NCI-H1048 (cell line): ENCODE measurements at places on chromosomes 1 and 21.
A peak's percentile ranks its signal among the peaks of the same experiment; 100 is the strongest.

DNA sequence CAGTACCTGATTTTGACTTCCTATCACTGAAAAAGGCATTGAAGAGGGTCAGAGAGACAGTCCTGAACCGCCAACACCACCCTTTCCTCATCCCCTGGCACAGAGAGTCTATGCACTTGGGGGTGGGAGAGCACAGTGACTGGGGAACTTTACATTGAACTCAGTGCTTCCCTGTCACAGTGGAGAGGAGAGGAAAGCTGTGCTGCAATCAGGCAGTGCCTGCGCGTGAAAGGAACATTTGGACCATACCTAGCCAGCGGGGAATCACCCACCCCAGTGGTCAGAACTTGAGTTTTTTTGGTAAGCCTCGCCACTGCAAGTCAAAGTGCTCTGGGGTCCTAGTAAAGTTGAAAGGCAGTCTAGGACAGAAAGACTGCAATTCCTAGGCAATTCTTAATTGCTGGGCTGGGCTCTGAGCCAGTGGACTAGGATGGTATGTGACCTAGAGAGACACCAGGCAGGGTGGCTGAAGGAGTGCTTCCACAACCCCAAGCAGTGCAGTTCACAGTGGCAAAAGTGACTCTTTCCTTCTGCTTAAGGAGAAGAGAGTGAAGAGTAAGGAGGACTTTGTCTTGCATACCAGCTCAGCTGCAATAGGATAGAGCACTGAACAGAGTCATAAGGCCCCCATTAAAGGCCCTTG lies 9.4 kb upstream of the HENMT1 start:
- DNase-seq, result no peak

GRCh38 chr1:247114351-247115140 lies 10.4 kb upstream of the ZNF669 start:
- no peak for DNase-seq

- DNase-seq, result no peak
Measured at GRCh38 chr1:151011154-151011850, 3.1 kb downstream of the PRUNE1 start.

- DNase-seq, result peak; percentile 89
Measured at GRCh38 chr1:16055613-16056520, 12.3 kb downstream of the CLCNKB start.

GRCh38 chr1:97190326-97190725 lies 468.7 kb downstream of the PTBP2 start:
- DNase-seq, result no peak

DNA sequence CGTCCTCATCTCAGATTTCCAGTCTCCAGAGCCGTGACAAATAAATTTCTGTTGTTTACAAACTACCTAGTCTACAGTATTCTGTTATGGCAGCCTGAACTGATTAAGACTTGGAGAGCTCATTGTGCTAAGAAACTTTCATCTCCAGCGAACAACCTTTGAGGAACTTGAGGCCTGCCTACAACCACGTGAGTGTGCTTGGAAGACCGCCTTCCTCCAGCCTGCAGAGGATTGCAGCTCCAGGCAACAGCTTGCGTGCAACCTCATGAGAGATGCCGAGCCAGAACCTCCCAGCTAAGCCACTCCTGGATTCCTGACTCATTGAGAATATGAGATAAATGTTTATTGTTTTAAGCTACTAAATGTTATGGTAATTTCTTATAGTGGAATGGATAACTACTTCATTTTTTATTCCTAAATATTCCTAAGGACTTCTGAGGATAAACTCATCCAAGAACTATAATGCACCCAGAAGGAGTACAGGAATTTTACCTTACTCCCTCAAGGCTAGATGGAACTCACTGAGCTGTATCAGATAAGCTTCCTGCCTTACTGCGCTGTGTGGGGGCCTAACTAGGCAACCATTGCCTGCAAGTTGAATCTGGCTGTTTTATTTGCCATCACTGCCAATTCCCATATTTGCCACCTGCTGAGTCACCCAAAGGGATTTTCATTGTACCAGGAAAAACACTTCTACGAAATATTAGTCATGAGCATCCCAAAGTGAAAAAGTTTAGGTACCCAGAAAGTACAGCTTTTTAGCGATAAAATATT lies 17.6 kb downstream of the FAM177B start:
- no peak for DNase-seq

DNA sequence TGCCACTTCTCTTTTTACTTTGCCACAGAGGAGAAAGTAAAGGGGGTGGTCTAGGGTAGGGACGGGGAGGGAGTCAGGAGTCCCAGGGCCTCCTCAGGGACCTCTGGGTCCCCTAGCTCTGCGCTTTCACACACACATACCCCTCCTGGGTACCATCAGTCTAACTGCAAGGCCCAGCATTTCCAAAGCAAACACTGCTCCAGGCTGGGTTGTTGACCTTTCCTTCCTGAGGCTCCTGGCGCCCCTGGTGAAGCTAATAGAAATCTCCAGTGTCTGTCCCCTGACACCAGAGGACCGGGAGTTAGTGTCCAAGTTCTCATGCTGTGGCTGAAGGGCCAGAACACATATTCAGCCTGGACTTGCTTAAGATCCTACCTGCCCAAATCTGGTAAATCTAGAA lies 3.9 kb downstream of the TMEM63A start:
- DNase-seq, result no peak

DNA sequence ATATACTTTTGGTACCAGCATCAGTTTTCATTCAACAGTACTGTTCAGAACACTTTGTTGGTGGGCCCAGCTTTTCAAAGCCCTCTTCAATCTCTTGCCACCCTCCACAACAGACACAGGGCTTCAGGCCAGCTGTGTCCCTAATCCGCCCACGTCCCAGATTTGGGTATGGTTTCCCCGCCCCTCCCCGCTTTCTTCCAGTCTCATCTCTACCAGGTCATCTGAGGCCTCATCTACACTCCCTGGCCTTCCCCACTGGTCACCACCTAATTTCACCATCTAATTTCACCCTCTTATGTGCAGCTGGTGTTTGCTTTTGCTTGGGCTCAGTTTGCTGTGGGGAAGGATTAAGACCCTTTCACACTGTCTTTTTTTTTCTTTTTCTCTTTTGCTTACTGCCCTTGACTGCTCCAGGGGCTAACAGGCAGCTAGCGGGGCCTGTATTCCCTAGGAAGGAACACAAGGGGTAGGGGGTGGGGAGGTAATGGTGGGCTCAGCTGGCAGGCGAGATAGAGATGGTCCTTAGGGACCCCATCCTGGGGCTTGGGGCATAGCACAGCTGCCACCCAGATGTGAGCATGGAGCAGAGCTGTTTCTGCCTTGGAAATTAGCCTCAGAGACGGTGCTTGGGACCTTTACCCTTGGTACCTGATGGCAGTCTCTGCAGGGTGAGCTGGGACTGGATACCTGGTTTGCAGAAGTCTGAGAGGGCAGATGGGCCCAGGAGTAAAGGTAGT lies 3.8 kb upstream of the EPB41 start:
- no peak for DNase-seq

DNA sequence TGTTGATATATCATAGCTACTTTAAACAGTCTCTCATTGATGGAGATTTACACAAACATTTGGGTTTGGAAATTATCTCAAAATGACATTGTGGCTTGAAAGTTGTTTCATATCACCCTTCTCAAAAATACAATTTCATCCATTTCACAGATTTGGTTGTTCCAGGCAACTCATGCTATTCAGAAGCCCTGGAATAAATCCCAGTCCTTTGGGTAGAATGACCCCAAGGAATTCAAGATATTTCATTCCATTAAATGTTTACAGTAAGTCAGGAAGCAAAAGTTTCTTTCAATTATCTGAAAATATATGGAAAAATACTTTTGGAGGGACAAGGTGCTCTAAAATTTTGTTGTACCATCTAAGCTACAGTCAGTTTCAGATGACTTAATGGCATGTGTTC lies 27.1 kb downstream of the MPZL1 start:
- DNase-seq, result no peak

GRCh38 chr21:41656946-41657525 lies 109.8 kb downstream of the RIPK4 start:
- DNase-seq, result no peak

- DNase-seq, result no peak
Measured at GRCh38 chr21:36776981-36777617, 78.2 kb downstream of the SIM2 start.

DNA sequence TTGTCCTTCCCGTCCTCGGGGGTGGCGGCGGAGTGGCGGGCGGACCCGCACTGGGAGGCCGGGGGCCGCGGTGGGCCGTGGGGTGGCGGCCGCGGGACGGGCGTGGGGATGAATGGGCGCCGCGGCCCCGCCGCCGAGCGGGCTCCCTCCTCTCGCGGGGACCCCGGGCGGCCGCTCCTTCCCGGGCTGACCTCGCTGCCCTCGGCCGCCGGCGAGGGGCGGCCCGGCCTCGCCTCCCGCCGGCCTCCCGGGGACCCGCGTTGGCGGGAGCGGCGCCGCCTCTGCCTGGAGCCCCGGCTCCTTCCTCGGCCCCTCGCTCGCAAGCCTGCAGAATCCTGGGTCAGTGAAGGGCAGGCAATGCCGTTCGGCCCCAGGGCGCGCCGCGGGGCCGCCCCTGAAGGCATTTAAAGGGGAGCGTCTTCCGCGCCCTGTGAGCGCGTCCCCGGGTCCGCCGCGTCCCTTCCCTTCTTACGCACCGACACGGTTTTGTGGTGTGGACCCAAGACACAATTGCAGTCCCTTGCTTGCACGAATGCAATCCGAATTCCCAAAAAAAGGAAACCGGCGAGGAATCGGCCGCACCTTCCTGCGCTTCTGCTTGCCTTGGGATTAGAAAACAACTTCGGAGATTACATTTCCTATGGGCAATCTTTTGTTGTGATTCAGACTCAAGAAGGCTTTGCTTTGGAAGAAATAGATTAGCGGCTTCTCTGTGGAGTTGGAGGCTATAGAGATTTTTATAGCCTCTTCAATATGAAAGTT lies 776 bp downstream of the ITSN1 start:
- no peak for DNase-seq

DNA sequence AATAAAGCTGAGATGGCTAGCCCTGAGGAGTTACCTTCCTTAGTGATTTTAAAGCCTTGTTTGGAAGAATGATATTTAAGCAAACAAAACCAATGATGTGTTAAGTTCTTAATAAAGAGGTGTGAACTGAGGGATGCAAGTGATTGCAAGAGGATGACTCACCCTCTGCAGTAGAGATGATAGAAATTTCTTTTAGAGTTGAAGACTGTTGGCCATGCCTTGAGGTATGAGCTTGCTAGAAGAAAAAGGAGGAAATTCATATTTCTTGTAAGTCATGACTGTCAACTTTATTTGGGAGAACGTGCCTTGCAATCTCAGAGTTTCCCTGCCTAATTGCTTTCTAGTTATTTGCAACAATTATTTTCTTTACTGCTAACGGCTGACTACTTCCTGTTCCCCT lies 94.7 kb downstream of the PLA2G4A start:
- no peak for DNase-seq
